GM04503 (cell line): ENCODE measurements at places on chromosomes 16 and 17.

DNA sequence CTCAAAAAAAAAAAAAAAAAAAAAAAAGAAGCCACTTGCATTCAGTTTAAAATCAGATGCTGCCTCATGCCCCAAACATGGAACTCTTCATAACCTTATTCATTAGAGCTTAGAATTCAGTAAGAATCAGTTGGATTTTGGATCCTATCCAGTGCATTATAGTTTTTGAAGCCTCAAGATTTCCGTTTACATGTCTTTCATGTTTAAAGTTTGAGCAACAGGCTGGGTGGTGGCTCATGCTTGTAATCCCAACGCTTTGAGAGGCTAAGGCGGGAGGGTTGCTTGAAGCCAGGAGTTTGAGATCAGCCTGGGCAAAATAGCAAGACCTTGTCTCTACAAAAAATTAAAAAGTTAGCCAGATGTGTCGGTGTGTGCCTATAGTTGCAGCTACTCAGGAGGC is 55.0 kb downstream of the SNTB2 start:
- no peak for DNase-seq

GRCh38 chr16:5776876-5777275 is 679.3 kb upstream of the EEF2KMT start:
- DNase-seq = no peak

DNA sequence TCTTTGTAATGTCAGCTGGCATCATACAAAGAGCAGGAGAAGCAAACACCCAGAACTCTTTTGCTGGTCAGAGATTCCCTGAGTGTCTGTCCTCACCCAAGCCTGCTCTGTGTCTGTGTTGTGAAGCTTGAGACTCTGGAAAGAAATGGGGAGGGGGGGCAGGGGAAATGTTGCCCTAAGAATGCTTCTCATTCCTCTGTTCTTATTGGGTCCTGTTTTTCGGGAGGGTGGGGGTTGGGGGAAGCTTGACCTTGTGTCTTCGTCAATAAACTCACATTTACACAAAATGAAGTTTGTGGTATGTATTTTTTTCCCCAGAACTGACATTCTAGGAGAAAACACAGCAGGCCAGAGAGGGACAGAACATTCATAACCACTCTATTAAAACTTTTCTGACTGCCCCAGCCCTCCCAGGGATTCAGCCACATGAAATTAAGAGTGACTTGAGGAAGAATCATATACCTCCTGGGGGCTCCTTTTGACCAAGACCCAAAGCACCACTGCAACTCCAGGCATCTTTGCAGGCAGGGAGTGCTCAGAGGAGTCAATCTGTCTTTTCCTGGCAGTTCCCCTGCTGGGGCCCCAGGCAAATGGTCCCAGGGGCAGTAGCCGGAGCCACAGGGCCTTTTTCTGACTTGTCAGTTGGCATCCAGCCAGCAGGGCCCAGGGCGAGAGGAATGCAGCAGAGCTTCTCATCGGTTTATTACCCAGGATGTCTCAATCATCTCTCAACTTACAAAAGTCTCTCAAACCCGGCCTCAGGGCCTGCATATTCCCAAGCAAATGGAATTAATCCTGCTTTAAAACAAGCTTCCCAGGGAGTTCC is 5.1 kb upstream of the RASL10B start:
- DNase-seq = peak; percentile 60

DNA sequence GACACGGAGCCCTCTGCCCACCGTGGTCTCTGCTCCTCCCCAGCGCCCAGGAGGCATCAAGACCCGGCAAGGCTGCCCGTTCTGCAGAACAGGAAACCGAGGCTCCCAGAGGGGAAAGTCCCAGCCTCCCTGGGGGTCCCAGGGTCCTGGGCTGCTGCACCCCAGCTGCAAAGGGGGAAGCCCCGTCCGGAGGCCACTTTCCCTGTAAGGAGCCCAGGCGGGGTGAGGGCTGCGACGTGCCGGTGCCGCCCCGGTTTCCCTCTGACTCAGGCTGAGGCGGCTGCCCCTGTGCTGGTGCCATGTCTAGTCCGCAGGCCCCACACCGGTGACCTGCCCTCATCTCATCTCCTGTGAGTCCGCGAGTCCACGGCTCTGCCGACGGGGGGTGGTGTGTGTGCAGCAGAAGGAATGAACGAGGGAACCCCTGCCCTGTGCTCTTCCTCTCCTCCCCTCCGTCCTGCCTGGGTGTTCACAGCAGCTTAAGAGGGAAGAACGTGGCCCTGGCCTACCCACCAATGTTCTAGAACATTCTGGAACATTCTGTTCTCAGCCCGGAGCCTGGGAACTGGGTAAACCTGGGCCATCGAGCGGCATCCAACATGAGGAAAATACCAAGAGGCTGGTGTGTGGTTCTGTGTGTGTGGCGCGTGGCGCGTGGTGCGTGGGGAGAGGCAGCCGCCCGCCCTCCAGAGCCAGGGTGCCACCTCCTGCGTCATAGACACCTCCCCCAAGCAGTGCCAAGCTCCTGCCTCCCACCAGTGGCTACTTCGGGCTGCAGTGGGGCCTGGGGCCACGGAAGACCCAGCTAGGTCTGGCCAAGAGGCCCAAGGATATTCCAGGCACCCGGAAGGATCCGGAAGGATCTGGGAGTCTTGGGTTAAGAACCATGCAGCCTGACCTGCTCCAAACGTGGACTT is 7.0 kb upstream of the CBFA2T3 start:
- DNase-seq = no peak

- DNase-seq = no peak
Observed at GRCh38 chr17:65005858-65006257, 50.7 kb downstream of the GNA13 start.

- DNase-seq = no peak
Observed at GRCh38 chr16:85335584-85336491, 223.6 kb upstream of the CIBAR2 start.

DNA sequence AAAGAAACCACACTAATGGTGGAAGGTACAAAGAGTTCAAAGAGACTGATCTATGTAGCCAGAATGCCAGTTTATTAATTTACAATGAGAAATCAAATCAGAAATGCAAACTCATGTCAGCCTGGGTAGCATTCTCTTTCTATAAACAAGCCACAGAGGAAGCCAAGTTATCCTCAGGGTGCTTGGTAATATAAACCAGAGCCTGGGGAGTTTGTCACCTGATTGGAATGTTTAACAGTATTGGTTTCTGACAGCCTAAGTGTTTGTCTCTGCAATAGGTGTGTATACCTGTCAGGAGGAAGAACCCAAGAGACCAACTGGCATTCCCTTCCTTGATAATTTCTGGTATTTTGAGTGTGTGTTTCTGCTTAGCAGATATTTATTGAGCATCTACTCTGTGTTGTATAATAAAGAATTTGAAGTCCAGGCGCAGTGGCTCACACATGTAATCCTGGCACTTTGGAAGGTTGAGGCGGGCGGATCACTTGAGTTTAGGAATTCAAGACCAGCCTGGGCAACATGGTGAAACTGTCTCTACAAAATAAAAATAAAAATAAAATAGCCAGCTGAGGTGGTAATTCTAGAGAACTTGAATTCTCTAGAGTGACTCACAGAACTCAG is 3.1 kb upstream of the C17orf58 start:
- DNase-seq = no peak

GRCh38 chr17:78763561-78763960 is 18.5 kb downstream of the CYTH1 start:
- DNase-seq = no peak

- DNase-seq = no peak
Observed at GRCh38 chr16:11409398-11409797, 64.1 kb downstream of the RMI2 start.

DNA sequence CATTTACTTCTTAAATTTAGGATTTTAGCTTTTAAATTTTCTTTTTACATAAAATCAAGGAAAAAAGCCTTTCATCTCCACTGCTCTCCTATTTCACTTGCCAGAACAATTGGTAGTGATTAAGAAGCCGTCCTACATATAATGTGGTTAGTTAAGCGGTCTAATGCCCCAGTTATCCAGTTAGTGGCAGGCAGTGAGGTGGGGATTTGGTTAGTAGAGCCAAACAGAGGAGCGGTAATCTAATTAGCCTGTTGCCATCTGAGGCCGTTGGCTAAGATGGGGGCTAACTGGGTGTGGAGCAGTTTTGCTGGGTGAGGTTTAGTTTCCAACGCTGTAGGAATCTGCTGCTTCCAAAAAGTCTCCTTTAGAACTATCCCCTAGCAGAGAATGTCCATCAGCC is 22.4 kb downstream of the SNX11 start:
- DNase-seq = no peak

- DNase-seq = no peak
Observed at GRCh38 chr16:83051451-83051850, 424.7 kb downstream of the CDH13 start.

DNA sequence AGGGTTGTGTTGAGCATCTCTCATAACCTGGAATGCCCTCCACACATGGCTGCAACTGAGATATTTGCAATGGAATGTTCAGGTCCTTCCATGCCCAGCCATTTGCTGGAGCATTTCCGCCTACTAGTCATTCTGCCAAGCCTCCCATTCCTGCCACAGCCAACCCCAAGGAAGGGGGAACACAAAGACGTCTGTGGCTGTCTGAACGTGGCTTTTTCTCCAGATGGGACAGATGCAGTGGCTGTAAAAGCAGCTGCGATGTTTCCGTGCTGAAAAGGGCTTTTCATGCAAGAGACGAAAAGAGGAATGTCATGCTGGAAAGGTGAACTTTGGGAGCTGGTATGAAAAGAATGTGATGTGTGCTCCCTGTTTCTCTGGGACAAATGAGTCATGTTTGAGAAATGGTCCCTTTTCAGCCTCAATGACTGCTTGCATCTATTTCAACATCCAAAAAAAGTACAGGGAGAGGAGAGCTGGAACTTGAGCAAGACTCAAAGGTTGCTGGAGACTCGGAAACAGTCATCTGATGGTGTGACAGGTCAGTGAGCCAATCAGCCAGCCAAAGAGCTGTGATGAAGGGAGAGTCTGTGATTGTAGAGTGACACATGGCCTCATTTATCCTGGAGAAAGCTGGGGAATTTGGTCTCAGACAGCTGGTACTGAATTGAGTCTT is 208.9 kb downstream of the SHISA9 start:
- DNase-seq = peak; percentile 42

DNA sequence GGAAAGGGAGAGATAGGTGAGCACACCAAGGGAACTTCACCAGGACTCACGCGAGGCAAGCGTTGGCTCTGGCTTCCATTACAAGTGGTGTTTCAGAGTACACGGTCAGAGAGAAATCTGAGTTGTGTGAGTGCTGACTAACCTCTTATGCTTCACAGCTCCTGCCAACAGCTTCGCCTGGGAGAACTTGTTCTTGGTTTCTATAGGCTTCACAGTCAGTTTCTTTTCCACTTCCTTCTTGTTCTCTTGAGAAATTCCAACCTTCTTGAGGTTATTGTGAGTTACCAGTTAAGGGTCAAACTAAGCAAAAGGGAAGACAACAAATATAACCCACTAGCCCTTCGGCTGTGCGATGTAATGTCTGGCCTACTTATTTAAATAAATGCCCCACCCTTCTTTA is 18.9 kb downstream of the PSME3IP1 start:
- DNase-seq = no peak

DNA sequence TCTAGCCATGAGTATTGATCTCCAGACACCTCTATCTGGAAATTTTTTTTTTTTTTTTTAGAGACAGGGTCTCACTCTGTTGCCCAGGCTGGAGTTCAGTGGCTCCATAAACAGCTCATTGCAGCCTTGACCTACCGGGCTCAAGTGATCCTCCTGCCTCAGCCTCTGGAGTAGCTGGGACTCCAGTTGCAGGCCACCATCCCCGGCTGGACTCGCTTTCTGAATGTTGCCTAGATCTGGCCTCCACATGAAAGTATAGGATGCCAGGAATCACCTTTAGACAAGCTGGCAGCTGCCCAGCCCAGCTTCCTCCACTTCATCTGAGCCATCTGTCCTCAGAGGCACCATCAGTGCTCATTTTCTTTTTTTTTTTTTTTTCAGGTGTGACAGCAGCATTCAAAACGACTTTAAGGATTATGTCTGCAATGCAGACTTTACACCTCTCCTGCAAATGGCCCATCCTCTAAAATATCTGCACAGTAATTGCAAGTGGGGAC is 6.4 kb upstream of the PRR14 start:
- no peak for DNase-seq

DNA sequence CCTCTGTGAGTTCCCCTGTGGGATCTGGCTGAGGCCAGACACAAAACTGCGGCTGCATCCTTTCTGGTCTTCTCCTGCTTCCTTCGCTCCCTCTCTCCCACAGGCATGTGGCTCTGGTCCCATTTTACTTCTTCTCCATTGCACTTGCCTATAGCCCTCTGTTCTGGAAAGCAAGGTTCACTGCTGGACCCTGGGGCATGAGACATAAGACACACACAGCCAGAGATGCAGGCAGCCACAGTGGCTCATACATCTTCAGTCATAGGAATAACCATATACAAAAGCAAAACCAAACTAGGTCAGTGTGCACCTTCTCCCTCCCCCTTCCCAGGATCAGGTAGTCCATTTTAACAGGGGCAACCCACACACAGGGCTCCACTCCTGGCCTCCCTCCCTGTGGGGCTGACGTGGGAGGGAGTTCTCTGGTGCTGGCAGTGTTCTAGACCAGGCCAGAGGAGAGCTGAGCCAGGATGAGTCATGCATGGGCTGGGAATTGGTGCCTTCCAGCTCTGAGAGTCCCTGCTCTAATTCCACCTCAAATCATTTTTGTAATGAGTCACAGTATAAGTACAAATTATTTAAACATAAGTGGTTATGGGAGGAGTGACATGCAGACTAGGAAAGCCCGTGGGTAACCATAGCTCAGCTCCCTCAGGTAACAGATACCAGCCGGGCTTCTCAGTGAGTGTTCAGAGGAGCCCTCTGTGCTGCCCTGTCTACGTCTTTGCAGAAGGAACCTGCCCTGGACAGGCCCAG is 58.0 kb downstream of the ASIC2 start:
- peak; percentile 61 for DNase-seq

- no peak for DNase-seq
Observed at GRCh38 chr17:36000732-36001109, 632 bp downstream of the CCL15 start.

DNA sequence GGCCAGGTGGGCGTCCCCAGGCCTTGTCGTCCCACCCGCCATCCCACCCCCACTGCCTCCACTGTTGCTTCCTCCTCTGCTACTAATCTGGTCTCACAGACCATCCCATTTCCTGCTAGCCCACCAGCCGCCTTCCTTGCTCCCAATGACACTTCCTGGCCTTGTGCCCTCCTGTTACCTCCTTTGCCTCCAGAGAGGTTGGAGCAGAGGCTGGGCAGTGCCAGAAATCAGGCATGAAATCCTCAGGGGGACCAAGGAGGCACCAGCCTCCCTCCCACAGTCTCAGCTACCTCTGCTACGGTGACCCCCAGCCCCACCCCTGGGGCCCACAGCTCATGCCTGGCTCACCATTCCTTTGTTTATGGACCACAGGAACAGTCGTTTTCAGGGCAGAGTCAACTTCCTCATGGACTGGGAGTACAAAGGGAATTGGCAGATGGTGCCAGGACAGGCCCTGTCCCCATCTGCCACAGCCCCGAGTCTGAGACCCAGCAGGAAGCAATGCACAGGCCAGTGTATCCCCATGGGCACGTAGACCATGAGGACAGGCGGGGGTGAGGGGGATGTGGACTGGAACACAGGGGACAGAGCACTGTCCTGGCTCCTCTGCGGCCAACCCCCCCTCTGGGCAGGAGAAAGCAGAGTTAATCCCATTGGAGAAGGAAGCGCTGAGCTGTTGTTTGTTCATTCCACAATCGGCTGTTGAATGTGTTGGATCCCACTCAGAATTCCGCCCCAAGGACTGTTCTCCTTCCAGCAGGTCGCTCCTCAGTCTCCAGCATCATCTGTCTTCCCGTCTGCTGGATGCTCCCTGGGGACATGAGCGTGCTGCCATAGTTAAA is 2.2 kb upstream of the CDH5 start:
- no peak for DNase-seq
